ENCODE measurements at places on chromosomes 2 and 18.

- DNase-seq = no peak
Observed at GRCh38 chr2:176395273-176395854, 126.1 kb downstream of the MTX2 start.

DNA sequence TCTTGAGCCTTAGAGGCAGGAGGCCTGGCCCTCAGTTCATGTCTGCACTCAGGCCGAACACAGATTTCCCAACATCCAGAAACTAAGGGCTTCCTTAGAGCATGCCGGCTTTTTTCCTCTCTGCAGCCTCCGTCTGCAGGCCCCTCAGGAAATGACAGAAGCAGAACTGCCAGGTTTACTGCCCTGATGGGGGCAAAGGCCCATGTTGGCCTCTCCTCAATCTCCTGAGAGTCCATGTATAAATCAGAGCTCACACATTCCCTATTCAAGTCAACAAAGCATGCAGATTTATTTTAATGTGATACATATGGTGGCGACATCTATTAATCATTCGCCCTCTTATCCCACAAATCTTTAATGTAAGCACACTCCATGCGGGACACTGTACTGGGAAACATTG is 475.6 kb upstream of the HS6ST1 start:
- no peak for DNase-seq

- no peak for DNase-seq
Observed at GRCh38 chr2:44510246-44510645, 148.5 kb downstream of the CAMKMT start.

- DNase-seq = no peak
Observed at GRCh38 chr18:13809043-13809430, 14.9 kb upstream of the MC5R start.

- DNase-seq = no peak
Observed at GRCh38 chr2:58070765-58071164, 24.2 kb downstream of the VRK2 start.

- no peak for DNase-seq
Observed at GRCh38 chr2:33607251-33607721, 8.2 kb upstream of the FAM98A start.

- no peak for DNase-seq
Observed at GRCh38 chr18:24009651-24010333, 4.8 kb upstream of the TTC39C start.

DNA sequence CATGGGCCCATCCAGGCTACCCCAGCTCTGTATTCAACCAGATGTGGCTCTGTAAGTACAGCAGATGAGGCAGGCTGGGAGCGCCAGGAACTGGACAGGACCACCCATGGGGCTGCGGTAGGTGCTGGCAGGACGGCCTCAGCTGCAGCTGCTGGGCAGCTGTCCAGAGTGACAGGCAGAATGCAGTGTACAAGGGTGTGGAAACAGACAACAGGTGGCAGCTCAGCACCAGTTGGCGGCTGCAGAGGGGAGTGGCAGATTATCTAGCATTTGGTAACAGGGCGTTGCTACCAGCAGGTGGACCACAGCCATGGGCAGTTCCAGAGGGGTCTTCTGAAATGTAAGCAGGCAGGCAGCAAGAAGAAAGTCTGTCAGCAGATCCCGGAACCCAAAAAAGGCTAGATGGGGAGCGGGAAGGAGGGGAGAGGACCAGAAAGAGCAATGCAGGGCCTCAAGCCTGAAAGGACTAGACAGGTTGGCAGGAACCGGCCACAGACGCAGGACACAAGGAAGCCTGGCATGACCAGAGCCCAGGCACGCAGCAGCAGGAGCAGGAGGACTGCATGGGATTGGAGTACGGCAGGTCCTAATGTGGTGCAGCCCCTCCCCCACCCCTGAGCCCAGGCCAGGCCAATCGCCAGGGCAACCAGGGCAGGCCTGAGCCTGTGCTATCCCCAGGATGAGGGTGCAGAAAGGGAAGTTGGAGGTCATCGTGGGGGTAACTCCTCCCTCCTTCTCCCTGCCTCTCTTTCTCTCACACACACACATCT is 24.7 kb downstream of the PKDCC start:
- DNase-seq = no peak

All from fibroblast of skin of left quadriceps (primary cell).